ENCODE measurements at places on chromosomes 7 and 10.

- DNase-seq = no peak
Measured at GRCh38 chr7:155856656-155857055, 44.4 kb upstream of the SHH start.

- DNase-seq = no peak
Measured at GRCh38 chr10:122476333-122476695, 15.0 kb downstream of the HTRA1 start.

DNA sequence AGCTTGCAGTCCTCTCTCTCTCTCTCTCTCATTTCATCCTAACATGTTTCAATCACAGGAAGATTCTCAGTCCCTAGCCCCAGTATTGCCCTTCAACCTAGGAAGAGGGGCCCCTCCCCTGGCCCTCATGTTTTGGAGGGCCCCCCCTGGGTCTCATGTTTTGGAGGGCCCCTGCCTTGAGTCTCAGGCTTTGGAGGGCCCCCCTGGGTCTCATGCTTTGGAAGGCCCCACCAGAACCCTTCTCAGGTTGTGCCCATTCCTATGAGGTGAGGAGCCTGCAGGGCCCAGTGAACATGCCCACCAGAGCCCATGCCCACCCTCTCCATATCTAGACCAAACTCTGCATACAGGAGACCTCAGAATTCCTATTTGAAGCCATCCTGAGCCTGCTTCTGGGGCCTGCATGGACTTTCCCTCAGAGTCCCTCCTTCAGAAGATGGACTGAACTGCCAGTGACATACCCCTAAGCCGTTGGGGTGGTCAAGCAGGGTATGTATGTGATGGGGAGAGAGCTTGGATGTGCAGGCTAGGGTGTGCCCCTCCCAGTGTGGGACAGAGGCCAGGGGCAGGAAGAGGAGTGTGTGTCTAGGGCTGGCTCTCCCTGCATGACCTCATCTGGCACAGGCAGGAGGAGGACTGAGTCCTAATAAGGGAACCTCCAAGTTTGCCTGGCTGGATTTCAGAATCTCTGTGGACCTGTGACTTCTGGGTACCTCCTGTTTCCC is 8.1 kb upstream of the VDAC2 start:
- no peak for DNase-seq

DNA sequence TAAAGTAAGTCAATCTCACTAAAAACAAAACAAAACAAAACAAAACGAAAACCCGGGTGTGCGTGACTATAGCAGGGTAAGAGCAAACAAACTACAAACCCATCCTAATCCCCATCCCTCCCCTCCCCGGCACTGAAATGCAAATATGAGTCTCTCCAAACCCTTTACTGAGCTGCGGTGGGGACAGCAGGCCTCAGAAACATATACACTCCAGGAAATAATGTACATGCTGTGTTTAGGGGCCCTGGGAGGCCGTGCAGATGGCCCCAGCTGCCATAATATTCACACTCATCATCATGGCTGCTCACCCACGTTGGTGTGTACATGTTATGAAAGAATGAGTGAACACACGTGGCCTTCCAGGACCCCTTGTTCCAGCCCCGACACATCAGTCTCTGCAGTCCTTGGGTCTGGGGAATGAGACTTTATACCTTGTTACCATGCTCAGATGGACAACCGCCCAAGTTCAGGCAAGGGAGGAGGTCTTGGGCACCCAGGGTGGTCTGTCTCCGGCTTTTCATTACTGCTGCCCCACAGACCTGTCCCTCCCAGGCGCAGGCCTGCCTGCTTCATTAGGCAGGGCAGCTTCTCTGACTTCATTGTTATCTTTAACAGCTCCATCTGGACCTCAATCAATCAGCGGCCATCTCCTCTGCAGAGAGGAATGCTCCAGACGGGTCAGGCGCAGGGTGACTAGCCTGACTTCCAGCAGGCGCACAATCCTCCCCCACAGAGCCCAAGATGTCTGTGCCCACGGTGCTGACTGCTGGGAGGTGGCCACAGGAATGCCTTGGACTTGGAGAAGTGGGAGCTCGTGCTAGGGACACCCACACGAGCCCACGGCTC is 20.6 kb downstream of the HSPA12A start:
- DNase-seq = no peak

GRCh38 chr10:73439605-73440312 is 6.4 kb upstream of the MSS51 start:
- peak; percentile 13 for DNase-seq

DNA sequence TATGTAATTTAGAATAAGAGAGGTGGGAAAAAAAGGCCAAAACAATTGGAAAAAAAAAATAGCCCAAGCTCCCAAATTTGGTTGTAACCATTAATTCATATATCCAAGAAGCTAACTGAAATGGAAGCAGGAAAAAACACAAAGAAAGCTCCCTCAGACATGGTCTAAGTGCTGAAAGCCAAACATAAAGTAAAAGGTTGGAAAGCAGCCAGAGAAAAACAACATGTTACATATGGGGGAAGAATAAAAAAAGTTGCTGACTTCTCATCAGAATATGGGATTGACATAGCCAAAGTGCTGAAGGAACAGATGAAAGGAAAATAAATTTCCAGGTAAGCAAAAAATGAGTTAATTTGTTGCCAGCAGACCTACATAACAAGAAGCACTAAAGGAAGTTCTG is 40.3 kb downstream of the PDZD8 start:
- no peak for DNase-seq

DNA sequence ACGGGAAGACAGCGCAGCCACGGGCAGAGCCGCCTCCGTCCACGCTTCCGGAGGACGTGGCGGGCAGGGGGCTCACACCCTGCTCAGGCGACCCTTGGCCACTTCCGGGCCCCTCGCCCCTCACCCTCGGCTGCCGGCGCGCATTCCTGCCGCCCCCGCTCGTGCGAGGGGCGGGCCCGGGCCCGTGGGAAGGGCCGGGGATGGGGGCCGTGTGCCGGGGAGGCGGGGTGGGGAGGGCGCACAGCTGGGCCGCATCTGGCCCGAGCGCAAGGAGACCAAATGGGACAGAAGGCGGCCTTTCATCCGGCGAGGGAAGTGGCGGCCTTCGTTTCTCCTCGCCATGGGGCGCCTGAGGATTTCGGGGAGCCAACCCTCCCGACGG is 846 bp upstream of the LFNG start:
- DNase-seq = no peak

DNA sequence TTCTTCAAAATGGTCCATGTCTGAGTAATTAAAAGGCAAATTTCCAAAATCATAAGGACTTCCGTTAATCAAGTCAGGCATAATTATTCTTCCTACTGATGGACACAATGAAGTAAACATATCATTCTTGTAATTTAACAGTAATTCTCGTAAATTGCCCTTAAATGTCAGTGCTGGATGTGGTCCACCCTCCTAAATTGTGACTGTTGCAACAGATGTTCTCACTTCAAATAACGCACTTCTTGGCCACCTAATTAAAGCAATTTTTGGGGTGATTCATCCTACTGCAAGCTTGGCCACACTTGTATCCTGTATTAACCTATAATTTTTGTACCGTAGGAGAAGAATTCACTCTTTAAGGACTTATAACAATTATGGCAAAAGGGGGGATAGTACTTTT is 1.9 kb downstream of the COL1A2 start:
- DNase-seq = no peak

DNA sequence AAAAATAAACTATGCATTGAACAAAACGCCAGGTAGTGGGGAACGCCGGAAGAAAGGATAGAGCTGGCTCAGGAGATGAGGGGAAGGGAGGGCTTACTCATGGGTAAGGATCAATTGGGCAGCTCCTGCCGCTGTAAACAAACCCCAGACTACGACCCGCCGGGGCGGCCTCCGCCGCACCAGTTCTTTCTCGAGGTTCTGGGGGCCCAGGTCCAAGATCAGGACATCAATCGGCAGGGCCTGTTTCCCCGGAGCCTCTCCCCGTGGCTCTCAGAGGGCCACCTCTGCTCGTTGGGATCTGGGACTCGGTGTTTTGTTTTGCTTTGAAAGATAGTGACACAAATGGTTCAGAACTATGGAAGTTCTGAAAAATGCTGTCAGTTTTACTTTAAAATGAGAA is 140.4 kb downstream of the ELFN1 start:
- no peak for DNase-seq

DNA sequence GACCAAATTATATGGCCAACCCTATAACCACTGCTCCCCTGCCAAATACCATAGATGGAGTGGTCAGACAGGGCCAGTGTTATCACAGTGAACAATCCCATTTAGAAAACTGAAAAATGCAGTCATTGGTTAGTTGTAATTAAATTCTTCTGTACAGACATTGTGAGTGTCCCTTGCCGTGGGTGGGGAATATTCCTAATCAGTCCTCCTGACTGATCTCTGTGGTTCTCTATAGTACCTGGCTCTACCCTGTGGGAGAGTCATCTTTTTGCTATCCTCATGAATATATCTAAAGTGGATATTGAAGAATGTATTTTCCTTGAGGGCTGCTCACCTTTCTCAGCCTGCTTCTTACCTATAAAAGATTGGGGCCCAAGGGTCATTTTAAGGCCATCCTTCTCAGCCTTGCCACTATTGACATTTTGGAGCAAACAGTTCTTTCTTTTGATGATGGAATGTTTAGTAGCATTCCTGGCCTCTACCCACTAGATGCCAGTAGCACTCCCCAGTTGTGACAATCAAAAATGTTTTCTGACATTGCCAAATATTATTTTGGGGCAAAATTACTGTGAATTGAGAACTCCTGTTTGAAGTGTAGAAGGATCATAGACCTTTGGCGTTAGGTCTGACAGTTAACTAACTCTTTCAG is 110.2 kb downstream of the MAPK8 start:
- peak; percentile 2 for DNase-seq

DNA sequence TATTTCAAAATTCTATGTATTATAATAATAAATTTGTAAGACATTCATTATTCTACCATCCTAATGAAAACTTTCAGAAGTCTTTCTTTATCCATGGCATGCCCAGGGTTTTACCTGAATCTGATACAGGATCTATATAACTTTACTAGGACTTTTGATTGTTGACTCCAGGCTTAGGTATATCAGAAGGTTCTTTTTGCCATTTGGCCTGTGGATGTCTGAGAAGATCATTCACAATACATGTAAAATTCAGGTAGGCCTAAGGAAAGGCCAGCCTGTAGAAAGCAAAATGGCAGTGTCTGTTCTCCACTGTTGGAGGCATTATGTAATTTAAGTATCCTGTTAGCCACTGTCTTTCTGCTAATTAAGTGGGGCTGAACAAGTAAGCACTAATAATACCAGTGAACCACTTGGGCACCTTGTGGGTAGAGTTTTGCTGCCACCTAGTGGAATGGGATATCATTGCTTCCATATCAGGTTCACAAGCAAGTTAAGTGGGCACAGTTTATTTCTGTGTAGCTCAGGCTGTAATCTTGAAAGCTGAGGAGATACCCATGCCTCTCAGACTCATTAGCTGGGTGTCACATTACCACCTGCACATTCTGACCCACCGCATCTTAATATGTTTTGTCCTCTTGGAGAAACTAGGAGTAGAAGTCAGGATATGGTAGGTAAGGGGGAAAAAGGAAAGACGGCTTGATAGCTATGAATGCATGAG is 105.5 kb downstream of the SEPTIN7 start:
- DNase-seq = peak; percentile 70

DNA sequence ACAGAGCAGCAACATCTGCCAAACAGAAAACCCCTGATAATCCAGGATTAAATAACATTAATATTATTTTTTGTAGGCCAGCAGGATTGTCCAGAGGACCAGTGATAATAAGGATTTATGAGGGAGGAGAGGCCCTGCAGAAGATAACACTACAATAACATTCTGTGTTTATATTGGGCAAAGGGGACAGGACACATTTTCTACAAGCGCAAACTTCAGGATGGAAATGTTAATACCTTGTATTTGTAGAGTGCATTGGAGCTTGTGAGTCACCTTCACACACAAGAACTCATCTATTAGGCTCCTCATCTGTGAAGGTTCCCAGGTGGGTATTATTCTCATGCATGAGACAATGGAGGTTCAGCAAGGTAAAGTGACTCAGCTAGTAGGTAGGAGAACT is 51.0 kb downstream of the BAMBI start:
- no peak for DNase-seq

DNA sequence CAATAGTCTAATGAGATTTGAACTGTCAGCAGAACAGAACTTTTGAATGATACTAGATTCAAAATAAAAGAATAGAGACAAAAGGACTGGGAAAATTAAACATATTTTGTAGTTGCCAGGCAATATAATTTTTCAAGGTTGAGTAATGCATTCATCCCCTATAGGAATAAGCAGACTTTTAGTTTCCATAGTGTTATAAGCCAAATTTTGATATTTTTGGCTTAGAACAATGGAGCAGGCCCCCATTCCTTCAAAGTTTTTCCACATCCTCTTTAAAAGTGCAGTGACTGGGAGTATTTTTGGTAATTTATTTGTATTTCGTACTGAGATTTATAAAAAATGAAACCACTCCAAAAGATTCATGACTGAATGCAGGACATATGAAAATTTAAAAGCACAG is 24.0 kb downstream of the MEOX2 start:
- DNase-seq = no peak

GRCh38 chr7:55410667-55411239 is 45.6 kb downstream of the LANCL2 start:
- DNase-seq = no peak

- DNase-seq = no peak
Measured at GRCh38 chr7:1733206-1733907, 63.3 kb downstream of the ELFN1 start.

- DNase-seq = no peak
Measured at GRCh38 chr7:49695971-49696370, 77.5 kb upstream of the VWC2 start.

DNA sequence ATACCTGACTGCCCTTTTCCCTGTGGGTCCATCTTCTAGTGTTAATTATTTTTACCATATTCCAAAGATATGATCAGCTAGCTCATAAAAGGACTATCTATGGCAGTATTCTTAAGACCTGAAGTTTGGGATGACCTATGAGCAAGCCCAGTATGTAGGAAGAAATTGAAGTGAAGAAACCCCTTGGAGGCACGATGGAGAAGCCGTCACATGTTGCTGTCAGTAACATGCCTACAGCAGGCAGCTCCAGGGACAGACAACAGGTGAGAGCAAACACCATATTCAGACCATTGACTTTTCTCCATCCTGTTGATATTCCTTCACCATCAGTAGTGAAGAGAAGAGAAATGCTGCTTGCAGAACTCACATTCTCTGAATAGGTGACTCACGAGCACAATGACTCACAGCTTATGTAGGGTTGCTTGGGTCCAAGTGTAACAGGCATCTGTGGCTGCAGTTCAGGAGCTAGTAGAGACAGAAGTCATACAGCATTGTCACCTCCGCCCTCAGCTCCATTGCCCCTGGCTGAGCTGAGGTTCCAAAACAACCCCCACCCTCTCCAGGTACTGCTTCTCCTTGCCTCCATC is 8.4 kb upstream of the LYZL2 start:
- DNase-seq = peak; percentile 34

Data from COLO829 (cell line).